ENCODE measurements at places on chromosomes 7 and 10.

DNA sequence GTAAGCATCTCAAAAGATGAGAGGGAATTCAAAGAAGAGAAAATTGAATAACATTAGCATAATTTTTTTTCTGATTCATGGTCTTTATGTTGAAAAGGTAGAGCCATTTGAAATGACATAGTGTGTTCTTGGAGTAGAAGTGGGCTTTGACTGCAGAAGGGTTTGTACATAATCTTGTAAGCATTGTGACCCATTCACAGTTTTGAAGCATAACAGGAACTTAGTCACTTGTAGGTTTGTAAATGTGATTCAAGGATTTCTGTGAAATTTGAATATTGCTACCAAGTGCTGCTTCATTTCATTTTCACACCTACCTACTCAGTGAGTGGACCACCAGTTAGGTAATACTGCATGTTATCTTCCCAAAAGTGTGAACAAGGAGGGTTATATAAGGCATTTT, 68.6 kb downstream of the PON1 start:
- no peak for DNase-seq

- no peak for DNase-seq
Measured at GRCh38 chr7:28481091-28481926, 69.0 kb downstream of the CREB5 start.

GRCh38 chr10:59085054-59085453, 91.4 kb upstream of the PHYHIPL start:
- DNase-seq: no peak

DNA sequence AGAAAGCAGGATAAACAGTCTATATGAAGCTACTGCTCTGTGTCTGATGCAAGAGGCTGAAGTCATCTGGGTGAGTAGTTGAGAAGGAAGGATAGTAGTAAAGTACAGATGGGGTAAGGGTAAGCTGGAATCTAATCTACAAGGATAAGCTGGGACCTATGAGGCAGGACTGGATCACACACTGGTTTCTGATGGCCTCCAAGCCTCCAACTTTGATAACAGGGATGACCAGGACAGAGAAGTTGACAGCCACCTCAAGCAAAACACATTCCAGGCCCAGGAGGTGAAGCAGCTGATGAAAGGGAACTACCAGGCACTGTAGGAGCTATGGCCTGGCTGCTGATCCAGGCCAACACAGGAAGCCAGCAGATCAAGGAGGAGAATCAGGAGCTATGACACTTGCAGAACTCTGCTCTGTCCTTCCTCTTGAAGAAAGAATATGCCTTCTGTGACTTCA, 278.1 kb upstream of the TMEM229A start:
- DNase-seq: no peak

- DNase-seq: no peak
Measured at GRCh38 chr10:398954-399353, 263.7 kb downstream of the ZMYND11 start.

DNA sequence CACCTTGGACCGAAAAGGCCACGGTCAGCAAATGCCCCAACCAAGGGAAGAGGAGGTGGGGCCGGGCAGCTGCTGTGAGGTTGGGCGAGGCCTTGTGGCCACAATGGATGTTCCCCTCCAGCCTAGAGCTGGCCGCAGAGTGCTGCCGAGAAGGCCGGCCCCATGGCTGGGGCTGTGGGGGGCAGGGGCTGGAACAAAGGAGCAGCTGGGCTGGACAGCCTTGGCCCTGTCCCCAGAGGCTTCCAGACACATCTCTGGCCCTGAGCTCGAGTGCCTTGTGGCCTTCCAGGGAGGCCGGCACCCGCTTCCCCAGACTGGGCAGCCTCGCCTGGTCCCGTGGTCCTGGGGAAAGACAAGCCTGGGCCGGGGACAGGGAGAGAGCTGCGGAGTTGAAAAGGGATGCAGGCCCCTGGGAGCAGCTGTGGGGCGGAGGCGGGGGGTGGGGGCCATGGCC, 88.0 kb downstream of the PDGFA start:
- DNase-seq: no peak

- no peak for DNase-seq
Measured at GRCh38 chr7:22189230-22189629, 167.7 kb downstream of the RAPGEF5 start.

GRCh38 chr7:158616050-158616449, 28.4 kb upstream of the PTPRN2 start:
- no peak for DNase-seq

- DNase-seq: no peak
Measured at GRCh38 chr7:98315318-98315993, 34.0 kb downstream of the BRI3 start.

DNA sequence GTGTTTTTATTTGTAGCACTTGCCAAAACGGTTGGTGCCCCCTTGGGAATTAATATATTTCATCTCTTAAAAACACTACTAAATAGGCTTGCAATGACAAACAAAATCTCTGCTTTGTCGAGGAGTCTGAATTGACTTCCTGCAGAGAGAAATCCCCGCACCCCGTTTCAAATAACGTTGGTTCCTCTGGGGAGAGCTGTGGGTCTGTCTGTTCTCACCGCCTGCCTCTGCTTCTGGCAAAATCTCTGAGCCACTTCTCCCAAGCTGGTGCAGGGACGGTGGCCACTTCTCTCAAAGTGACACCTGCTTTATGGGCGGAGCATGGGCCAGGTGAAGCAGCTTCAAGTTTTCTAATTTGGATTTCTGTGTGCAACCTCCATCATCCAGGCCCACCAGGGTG, 186.3 kb upstream of the ADARB2 start:
- DNase-seq: no peak

DNA sequence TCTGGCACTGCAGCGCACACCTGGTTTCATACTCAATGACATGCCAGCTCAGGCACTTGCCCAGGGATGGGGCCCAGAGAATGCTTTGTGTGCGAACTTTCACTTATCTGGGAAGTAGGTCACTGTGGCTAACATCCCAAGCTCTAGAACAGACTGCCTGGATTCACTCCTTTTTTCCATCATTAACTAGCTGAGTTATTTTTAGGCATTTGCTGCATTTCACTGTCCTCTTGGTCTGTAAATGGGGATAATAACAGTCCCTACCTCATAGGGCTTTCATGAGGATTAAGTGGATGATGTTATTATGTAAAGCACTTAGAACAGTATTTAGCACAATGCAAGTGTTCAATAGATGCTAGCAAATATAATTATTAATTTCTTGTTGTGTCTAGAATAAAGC, 98.7 kb upstream of the DOCK1 start:
- no peak for DNase-seq

GRCh38 chr10:70729763-70730357, 55.3 kb downstream of the TBATA start:
- no peak for DNase-seq

DNA sequence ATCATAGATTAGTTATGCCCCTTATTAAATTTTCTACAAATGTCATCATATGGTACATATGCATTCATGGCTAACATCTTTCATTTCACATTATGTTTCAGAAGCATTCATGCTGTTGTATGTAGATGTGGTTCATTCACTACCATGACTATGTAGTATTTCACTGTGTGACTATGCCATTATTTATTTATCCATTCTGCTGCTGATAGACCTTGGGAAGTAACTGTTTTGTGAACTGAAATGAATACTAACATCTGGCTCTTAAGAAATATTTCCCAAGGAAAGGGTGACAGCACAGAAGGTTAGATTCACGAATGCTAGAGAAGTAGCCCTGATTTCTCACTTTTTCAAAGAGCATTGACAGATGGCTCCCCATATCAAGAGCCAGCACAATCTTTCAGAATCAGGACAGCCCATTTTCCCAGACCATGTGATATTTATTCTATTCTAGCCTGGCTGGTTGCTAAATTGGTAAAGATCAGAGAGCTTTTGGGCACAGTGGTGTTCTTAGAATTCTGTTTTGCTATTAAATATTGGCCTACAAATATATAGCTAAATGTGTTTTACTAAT, 157.4 kb downstream of the DYNC1I1 start:
- no peak for DNase-seq

GRCh38 chr7:49001610-49002033, 77.3 kb downstream of the CDC14C start:
- DNase-seq: peak; percentile 67

DNA sequence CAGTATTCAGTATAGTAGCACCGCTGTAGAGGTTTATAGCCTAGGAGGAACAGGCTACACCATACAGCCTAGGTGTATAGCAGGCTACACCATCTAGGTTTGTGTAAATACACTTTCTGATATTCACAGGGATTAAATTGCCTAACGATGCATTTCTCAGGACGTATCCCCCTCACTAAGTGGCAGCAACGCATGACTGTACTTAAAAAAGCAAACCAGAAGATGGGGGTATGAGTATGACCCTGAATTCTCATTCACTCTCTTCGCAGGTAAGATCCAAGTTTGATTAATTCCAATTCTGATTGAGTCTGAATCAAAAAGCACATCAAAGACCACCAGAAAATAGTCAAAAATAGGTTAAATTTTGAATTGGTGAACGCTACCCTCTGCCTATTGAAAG, 972 bp downstream of the ORC5 start:
- DNase-seq: no peak

GRCh38 chr10:130936851-130937250, 374.7 kb downstream of the TCERG1L start:
- no peak for DNase-seq

DNA sequence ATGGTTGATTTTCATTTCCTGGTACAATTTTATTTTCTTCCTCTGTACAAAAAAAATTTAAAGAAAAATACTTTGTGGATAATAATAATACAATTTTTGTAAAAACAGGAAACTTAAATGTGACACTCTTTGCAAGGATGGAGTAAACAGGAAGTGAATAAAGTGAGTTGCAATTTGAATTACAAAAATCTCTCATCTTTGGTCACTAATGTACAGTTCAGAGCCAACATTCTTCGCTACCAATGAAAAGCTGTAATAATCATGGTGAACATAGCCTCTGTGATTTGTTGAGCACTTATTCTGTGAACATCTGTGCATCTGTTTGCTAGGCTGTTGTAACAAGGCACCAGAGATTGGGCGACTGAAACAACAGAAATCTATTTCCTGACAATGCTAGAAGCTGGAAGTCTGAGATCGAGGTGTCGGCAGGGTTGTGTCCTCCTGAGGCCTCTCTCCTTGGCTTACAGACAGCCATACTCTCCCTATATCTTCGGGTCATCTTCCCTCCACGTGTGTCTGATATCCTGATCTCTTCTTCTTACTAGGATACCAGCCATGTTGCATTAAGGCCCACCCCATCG, 295.3 kb upstream of the KLF6 start:
- no peak for DNase-seq

DNA sequence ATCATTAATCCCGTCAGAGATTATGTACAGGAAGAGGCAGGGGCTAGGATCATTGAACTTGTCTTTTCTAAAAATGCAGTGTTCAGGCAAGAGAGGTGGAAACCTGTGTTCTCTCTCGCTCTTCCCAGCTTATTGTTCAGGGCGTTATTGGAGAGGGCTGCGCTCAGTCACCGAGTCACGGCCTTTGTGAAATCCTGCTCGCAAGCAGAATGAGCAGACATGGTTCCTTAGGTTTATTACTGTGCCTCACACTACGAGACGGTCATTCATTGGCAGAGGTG, 631 bp upstream of the PRKRIP1 start:
- no peak for DNase-seq

- DNase-seq: no peak
Measured at GRCh38 chr10:5402798-5403197, 1.8 kb downstream of the TUBAL3 start.

DNA sequence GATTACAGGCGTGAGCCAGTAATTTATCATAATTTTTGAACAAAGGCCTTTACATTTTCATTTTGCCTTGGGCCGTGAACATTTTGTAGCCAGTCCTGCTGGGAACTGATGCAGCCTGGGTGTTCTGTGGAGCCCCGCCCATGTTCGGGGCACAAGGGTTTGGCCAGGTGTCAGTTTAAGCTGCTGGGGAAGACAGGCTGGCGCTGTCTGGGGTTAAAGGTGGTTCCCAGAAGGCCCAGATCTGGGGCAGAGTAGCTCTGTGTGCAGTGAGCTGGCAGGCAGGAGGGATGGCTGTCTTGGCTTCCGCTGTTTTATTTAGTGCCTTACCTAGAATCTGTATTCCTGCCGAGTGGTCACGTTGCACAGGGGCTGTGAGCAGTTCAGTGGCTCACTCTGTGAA, 50.2 kb downstream of the DOCK1 start:
- no peak for DNase-seq

DNA sequence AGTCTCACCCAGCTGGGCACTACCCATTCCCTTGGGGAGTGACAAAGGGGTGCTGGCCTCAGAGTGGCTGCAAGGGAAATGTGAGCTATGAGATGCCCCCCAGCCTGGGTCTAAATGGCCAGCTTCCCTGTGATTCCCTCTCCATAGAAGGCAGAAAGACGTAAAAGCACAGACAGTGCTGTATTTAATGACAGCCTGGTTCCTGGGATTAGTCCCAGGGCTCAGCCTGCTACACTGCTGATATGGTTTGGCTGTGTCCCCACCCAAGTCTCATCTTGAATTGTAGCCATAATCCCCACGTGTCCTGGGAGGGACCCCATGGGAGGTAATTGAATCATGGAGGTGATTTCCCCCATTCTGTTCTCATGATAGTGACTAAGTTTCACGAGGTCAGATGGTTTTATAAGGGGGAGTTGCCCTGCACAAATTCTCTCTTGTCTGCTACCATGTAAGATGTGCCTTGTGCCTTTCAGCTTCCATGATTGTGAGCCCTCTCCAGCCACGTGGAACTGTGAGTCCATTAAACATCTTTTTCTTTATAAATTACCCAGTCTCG, 23.9 kb upstream of the CALN1 start:
- no peak for DNase-seq
